Stimulated activated CD8-positive, alpha-beta memory T cell treated with anti-CD3 and anti-CD28 coated beads, Interleukin-4, amount 100 ng/mL, for 1 hour (primary cell): ENCODE measurements at places on chromosomes 4 and X.

- no peak for DNase-seq
Observed at GRCh38 chrX:329291-329910, 10.8 kb upstream of the GTPBP6 start.

GRCh38 chr4:38663090-38663800 lies 754 bp upstream of the KLF3 start:
- no peak for DNase-seq

DNA sequence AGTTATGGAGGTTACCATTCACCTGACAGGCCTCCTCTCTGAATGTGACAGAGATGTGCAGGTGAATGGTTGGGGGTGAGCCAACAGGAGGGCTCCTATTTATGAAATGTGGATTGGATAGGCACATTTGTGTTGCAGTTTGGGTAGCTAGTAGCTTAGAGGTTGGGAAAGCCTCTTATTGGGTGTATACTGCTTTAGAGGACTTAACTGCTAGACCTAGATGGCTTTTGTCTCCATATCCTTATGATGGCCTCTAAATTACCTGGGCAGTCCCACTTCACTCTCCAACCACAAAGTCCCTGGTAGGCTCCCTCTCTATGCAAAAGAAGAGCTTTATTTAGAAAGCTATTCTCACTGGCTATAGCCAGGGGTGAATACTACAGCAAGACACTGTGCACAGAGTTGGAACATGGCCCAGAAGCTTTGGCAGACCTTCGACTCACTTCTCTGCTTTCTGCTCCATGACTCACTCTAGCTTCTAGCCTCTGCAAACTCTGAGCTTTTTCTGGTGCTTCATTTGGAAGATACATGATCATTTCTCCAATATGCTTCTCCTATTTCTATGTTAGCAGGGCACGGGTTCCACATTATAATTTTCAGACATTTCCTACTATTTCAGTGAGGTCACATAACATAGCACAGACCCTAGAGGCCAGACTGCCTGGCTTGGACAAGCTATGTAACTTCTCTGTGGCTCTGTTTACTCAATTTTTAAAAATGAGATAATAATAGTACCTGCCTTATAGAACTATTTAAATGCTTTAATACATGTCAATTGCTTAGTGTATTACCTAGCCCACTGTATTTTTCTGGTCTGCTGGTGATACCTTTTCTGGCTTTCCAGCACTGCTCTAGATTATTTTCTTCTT lies 6.0 kb upstream of the VGLL1 start:
- DNase-seq: no peak

DNA sequence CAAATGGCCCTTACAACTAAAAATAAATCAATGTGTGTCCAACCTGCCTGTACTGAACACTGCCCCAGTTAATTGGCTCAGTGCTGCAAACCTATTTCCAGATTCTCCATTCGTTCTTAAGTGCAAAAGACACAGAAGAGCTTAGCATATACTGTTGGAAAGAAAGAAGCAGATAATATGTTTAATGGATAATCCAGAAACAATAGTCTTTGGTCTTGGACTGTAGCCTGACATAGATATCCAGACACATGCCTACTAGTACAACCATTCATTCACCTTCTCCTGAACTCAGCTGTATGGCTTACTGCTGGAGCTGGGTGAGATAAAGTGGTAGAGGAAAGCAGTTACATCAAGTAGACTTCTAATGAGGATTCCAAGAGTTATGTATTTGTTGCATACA lies 77.0 kb downstream of the LUZP4 start:
- DNase-seq: no peak

GRCh38 chrX:52416816-52417215 lies 48.0 kb downstream of the XAGE2 start:
- DNase-seq: no peak

DNA sequence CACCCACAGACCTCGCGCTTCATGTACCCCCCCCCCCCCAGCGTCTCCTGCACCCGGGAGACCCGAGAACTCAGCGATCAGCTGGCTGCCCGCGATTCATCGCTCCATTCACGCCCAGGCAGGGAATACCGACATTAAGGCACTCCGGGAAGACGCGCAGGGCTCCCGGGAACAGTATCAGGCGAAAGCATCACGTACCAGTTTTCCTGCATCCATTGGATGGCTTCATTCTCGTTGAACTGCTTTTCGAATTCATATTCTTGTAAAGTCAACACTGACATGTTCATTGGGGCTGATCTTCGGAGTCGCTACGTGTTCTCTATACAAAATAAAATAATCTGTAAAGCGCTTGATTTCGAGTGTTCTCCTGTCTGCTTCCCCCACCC lies 373 bp downstream of the ELOVL6 start:
- DNase-seq: no peak

DNA sequence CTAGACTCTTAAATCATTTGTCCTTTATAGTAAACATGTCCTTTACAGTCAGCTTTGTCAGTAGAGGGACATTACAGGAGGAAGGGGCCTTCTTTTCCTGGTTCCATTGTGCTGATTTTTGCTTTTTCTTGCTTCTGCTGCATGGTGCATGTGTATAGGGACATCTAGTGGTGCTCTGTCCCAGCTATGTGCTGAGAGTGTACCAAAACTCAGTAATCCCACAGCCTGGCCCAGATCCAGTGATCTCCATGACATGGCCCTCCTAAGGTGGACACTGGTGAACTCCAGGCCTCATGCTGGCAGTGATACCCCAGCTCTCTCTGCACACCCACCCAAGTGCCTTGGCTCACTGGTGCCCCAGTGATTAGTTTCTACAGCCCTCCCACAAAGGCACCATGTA lies 45.2 kb downstream of the MAGEB17 start:
- DNase-seq: no peak

DNA sequence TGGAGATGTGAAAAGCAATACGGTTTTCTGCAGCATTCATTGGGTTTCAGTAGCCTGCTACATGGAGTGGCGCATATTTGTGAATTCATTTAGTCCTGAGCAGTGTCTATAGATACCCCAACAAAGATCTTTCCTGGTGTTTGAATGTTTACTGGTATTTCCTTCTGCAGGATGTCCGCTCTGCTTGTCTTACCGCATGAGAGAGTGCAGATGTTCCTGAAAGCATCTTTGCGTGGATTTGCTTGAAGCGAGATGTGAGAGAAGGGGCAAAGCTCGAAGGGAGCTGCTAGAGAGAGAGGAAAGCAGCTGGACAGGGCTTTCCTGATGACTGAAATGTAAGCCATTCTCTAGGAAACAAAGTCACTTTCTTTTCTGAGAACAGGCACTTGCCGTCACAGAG lies 40.9 kb upstream of the GYPA start:
- DNase-seq: no peak

DNA sequence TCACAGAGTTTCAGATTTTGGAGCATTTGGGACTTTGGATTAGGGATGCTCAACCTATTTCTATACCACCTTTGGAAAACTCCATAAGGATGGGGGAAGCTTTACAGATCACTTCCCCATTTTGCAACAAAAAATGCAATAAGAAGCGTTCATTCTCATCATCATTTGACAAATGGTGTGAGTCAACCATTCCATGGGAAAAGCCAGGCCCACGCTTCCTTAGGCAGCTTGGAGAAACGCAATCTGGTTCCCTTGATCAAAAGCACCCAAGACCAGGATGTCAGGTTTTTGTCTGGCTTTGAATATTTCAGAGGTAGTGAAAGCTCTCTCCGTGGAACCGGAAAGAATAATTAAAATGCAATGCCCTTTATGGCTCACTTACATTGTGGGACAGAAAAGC lies 79.3 kb upstream of the C4orf50 start:
- no peak for DNase-seq

GRCh38 chr4:81905971-81906370 lies 434.3 kb upstream of the RASGEF1B start:
- no peak for DNase-seq

DNA sequence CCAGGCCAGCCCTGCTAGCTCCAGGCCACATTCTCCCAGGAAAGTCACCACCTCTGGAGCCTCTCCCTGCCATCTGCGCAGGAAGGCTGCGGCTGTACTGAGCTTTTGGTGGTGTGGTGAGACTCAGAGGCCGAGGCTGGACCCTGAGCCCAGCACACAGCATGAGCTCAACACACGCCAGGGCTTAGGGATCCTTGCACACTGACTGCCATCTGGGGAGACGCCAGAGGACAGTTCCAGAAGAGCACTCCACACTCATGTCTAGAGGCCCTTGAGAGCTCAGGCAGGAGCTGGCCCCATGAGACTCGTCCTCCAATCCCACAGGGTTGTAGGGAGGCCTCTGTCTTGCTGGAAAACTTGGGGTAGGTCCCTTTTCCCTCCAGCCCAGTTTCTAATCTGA lies 40.6 kb downstream of the ABLIM2 start:
- DNase-seq: no peak

GRCh38 chr4:100746141-100746739 lies 228.4 kb upstream of the EMCN start:
- DNase-seq: no peak

GRCh38 chr4:147789596-147789995 lies 57.7 kb downstream of the ARHGAP10 start:
- DNase-seq: no peak

GRCh38 chr4:47483745-47484144 lies 1.3 kb upstream of the ATP10D start:
- no peak for DNase-seq

GRCh38 chrX:106278951-106279350 lies 110.8 kb downstream of the PWWP3B start:
- no peak for DNase-seq

- no peak for DNase-seq
Observed at GRCh38 chrX:75067931-75068330, 88.2 kb downstream of the ABCB7 start.

GRCh38 chr4:55378617-55379467 lies 16.9 kb upstream of the TMEM165 start:
- DNase-seq: no peak

DNA sequence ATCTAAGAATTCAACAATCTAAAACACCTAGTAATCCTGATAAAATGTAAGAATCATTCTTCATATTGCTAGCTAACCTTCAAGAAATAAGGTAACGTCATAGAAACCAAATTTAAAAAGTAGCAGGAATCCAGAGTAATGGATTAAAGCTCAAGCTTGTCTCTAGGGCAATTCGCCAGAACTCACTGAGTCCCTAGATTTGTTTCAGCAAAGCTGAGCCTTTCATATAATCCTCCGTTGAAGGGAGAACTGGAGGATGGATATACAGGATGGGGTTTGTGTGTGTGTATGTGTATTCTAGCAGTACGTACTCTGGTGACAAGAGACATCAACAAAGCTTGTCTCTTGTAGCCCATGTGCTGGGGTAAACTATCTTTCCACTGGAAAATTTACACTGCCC lies 2173.5 kb upstream of the AGA start:
- DNase-seq: no peak

GRCh38 chr4:15717086-15717485 lies 14.2 kb downstream of the BST1 start:
- DNase-seq: no peak

- no peak for DNase-seq
Observed at GRCh38 chrX:26470941-26471340, 255.0 kb downstream of the MAGEB5 start.

- no peak for DNase-seq
Observed at GRCh38 chr4:89556601-89557305, 249.2 kb upstream of the GPRIN3 start.

DNA sequence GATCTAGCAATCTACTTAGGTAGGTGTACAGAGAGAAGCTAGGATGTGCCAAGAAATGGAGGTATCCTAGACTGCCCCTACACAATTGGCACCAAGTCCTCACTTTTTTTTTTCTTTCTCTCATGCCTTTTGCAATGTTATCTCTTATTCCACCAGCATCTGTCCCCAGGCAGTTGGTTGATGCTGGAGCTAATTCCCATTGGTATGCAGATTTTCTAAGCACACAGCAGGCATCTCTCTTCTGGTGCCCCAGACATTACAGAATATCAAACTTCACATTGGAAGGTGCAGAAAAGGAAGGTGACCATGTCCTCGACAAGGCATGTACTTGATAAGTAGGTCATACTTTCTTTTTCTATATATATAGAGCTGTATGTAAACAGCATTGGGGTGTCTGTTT lies 21.6 kb downstream of the LUZP4 start:
- no peak for DNase-seq
